ENCODE measurements at places on chromosomes 11 and 22.

- no peak for DNase-seq
Observed at GRCh38 chr11:41716862-41717261, 257.4 kb upstream of the LRRC4C start.

GRCh38 chr11:2987881-2988861 lies 4.0 kb downstream of the NAP1L4 start:
- DNase-seq = no peak

DNA sequence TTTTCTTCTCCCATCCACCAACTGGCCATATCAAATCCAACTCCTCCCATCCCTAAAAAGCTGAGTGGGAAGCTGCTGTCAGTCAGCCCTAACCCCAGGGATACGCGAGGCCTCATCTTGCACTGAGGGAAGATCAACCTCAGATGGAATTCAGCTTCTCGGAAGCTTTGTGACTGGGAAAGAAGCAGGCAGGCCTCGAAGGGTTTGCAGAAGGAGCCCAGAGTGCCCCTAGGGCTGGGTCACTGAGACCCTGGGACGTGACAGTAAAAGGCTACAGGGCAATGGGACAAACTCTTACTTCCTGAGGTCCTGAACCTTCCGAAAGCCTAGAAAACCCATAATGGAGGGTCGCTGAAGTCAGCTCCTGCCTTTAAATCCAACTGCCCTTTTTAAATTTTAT lies 34.4 kb upstream of the NNMT start:
- DNase-seq = no peak

GRCh38 chr11:81497202-81497804 lies 1236.4 kb downstream of the FAM181B start:
- DNase-seq = no peak

- no peak for DNase-seq
Observed at GRCh38 chr11:102117472-102118113, 7.3 kb downstream of the YAP1 start.

DNA sequence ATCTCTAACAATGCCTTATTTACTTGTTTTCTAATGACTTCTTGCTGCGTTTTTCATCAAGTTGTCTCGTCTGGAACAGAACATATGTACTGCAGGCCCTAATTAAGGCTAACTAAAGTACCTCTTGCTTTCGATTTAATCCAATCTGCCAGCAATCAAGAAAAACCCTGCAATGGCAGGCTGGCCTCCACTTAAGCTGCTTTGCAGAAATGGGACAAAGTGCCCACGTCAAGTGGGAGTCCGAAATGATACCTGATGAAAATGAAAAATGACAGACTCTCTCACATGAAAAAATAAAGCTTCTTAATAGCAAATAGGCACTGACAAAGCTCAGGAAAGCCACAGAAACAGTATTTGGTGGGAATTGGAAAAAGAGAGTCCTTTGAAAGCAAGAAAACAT lies 1454.7 kb downstream of the FAM181B start:
- DNase-seq = no peak

- peak; percentile 91 for DNase-seq
Observed at GRCh38 chr11:67288452-67289225, 464 bp upstream of the ANKRD13D start.

DNA sequence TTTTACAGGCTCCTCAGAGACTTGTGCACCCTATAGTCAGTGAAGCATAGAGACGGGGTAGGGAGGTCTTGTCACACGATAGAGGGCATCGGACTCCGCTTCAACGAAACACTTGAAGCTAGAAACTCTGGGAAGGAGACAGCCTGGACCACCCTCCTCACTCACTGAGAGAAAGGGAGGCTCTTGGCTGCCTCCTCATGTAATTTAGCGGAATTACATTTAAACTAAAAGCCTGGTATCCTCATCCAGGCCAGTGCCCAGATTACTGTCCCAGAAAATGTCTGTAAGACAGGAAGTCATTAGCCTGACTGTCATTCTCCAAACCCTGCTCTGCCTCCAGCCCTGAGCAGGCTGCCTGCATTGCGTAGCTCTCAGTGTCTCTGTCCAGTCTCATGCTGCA lies 36.0 kb downstream of the TTLL1 start:
- DNase-seq = no peak

GRCh38 chr22:46038516-46039430 lies 61.8 kb upstream of the WNT7B start:
- no peak for DNase-seq

DNA sequence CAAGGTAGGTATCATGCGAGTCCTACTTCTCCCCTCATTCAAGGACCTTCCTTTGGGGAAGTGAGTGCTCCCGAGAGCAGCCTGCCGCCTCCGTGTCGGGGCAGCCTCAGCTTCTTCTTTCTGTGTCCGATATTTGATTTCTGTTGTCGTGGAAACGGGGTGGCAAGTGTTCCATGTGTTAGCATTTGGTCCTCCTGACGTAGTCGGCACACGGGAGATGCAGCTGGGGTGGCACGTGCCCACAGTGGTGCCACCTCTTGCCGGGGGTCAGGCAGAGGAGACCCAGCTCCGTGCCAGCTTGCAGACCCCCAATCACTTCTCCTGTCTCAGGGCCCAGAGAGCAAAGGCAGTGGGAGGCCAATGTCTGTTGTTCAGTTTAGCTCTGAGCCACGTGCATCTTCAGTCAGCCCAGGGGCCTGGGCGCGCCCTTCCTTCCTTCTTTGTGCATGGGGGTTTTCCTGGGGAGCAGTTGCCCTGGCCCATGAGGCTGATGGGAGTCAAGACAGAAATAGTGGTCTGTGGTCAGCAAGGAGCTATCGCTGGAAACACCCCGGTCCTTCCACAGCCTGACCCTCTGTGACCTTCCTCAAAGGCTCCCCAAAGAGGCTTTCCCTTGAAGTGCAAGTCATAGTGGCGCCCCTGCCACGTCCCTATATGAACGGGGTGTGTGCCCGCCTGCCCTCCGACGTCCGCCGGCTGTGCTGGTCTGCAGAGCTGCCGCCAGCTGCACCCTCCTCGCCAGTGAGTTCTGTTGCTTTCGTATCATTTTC lies 44.5 kb downstream of the PARVB start:
- DNase-seq = peak; percentile 78

GRCh38 chr22:50282361-50283155 lies 12.4 kb upstream of the MAPK11 start:
- DNase-seq = no peak

DNA sequence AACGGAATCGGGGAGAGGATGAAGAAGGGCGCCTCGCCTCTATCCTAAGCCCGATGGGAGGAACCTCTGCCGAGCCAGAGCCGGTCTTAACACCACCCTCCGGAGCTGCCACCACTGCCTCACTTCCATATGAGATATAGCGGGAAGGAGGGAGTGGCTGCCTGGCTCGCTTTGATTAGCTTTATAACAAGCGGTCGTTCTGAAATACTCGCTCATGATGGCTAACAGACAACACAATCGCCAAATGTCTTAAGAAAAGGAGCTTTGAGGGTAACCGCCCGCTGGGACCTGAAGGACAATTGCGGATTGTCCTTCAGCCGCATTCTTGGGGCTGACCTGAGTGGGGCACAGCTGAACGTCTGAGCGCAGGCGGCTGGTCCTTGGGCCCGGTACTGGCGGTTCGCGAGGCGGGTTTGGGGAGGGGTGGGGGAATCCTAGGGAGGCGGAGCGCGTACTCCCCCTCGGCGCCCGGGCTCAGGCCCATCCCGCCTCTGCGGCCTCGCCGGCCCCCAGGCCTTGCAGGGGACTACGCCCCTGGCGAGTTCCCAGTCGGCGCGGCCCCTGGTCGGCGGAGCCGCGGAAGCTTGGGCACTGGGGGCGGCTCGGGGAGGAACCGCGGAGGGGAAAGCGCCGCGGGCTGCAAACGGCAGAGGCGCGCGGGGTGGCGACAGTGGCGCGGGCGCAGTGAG lies at the start of gene PLAAT5:
TSS of gene PLAAT5 (minus strand) at position 617 of the 689 bp plus-strand sequence. CDS start at position 484, 133 bp downstream.
- no peak for DNase-seq

DNA sequence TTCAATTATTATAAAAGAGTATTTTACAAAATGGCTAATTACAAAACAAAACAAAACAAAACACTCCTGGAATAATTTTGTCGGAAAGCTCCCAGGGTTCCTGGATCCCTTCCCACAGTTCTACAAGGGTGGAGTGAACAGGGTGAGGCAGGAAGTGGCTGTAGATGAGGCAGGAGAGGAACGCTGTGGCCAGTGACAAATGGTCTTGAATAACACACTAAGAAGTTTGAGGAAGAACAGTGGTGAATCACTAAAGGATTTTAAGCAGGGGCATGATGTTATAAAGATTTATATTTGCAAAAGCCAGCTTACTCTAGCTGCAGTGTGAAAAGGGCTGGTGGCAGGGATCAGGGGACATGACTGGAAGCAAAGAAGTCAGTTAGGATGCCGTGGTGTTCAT lies 33.8 kb upstream of the APOA1 start:
- no peak for DNase-seq

DNA sequence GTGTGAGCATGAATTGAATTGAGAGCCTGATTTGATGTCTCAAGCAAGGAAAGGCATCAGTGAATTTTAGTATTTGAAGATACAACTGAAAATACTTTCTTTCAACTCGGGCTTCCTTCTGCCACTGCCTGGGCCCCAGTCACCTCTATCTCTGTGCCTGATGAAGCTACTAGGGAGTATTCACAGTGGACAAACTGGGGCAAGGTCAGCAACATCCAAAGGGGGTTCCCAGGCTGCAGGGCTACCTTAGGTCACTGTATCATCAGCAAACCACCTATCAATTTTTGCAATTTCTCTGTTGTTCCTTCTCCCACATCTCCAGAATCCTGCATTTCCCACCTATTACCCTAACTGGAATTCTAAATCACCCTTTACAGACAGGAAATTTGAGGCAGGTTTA lies 10.2 kb downstream of the PRAME start:
- DNase-seq = no peak

GRCh38 chr11:116773203-116774097 lies 663 bp upstream of the BUD13 start:
- no peak for DNase-seq

DNA sequence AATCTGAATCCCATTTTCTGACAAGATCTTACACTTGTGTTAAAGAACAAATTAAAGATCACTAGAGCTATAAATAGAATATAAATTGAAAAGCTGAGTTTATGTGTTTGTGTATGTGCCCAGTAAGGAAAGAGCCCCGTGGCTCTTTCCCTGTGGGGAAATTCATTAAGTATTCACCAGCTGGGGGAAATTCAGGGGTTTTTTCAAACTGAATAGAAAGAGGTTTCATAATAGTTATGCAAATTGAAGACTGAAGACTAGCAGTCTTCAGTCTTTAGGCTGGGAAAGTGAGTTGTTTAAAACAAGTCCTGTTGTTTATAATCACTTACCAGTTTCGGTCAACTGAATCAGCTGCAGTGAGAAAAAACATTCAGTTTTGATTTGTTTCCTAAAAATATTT lies 11.3 kb upstream of the MS4A7 start:
- DNase-seq = peak; percentile 32

DNA sequence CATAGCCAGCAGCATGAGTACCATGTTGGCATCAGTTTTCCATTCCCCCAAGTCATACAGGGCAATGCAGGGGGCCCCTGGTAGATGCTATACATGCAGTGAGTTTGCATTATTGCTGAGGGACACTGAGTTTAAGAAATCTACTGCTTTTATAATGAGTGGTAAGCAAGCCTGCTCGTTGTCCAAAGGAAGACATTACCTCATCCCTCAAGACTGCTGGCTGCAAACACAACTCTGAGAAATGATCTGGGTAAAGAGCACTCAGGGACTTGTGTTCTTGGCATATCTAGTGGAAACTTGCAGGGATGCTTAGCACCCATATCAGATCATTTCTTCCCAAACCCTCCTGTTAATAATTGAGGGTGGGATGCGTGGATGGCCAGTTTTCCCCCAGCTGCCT lies 77.9 kb downstream of the CWC15 start:
- no peak for DNase-seq

GRCh38 chr11:67648796-67649613 lies 1.5 kb downstream of the ACY3 start:
- DNase-seq = no peak

- DNase-seq = no peak
Observed at GRCh38 chr11:119237515-119237914, 31.4 kb downstream of the CBL start.

DNA sequence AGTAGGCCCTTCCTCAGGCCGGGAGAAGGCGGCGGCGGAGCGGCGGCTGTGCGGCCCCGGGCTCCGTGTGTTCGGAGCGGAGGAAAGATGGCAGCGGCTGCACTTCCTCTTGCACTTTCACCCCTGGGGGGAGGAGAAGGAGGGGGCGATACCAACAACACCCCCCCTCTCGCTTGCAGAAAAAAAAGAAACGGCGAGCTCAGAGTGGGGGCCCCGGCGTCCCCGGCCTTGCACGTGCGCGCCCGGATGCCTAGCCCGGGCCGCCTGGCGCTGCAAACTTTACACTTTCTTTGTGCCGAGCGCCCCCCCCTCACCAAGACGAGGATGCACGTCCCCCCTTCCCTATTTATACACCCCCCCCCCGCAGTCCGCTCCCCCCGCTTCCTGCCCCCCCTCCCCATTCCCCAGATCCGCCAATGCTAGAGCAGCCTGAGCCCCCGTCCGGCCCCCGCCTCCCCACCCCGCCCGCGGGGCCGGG lies at the start of gene PATZ1:
TSS of gene PATZ1 (minus strand) at position 92 of the 478 bp plus-strand sequence. CDS start 744 bp downstream, outside the sequence.
- peak; percentile 65 for DNase-seq

DNA sequence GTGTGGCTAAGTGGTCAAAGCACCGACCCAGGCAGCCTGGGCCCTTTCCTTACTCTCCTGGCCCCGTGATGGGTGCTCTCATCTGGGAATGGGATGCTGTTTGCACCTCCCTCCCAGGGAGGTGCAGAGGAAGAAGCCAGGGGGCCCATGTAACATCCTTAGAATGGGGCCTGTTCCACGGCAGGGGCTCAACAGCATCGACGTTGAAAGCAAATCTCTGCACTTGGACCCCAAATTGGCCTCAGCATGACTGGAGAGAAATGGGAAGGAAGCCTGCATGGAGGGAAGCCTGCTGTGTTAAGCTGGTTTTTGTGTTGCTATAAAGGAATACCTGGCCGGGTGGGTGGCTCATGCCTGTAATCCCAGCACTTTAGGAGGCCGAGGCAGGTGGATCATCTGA lies 1288.4 kb downstream of the TBC1D22A start:
- DNase-seq = no peak

- DNase-seq = no peak
Observed at GRCh38 chr11:60128376-60128775, 39.9 kb downstream of the MS4A2 start.

DNA sequence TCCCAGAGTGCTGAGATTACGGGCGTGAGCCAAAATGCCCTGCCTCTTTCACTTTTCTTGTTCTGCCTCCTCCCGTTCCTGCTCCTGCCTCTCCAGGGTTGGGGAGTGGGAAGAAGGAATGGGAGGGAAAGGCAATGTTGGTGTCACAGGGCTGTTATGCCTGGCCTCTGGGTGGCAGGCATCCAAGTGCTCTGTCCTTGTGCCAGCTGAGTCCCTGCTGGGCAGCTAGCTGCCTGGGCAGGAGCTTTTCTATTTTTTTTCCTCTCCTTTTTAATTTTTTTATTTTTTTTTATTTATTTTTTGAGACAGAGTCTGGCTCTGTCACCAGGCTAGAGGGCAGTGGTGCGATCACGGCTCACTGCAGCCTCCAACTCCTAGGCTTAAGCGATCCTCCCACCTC lies 4.1 kb upstream of the SAC3D1 start:
- no peak for DNase-seq

GRCh38 chr11:30617762-30618161 lies 31.6 kb upstream of the MPPED2 start:
- no peak for DNase-seq

GRCh38 chr22:19877626-19878339 lies 23.1 kb upstream of the GNB1L start:
- DNase-seq = no peak

All from stimulated activated naive B cell treated with anti-CD40 and anti-IgM and Interleukin-4, amounts not matched to agents 10 μg/mL and 1 μg/mL and 100 μg/mL, for 72 hours (primary cell).